ENCODE measurements at places on chromosomes 2 and 18.

GRCh38 chr2:196725882-196726281, 73.6 kb downstream of the GTF3C3 start:
- no peak for DNase-seq

DNA sequence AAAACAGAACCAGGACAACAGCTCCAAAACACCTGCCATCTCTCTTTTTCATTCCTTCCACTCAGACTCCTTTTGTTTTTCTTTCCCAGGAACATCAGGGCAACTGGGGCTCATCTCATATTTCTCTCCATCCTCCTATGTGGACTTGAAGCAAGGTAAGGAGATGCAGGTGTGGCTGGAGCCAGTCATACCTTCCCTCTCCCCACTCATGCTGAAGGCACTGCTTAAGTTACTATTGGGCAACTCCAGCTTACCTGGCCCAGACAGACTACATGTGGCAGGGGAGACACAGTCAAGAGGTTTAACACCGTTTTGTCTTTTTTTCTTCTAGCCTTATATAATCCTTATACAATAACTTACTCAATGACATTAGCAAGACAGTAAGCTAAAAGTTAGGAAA, 38.4 kb downstream of the LAMA1 start:
- no peak for DNase-seq

GRCh38 chr2:73114273-73114867, 1.6 kb upstream of the RAB11FIP5 start:
- DNase-seq = no peak

GRCh38 chr2:119029297-119029696, 87.3 kb downstream of the MARCO start:
- DNase-seq = no peak

GRCh38 chr2:226114436-226114835, 685.2 kb downstream of the IRS1 start:
- DNase-seq = no peak

GRCh38 chr2:147204102-147204501, 640.7 kb upstream of the ACVR2A start:
- DNase-seq = no peak

- no peak for DNase-seq
Measured at GRCh38 chr2:25483607-25484266, 142.0 kb upstream of the DNMT3A start.

DNA sequence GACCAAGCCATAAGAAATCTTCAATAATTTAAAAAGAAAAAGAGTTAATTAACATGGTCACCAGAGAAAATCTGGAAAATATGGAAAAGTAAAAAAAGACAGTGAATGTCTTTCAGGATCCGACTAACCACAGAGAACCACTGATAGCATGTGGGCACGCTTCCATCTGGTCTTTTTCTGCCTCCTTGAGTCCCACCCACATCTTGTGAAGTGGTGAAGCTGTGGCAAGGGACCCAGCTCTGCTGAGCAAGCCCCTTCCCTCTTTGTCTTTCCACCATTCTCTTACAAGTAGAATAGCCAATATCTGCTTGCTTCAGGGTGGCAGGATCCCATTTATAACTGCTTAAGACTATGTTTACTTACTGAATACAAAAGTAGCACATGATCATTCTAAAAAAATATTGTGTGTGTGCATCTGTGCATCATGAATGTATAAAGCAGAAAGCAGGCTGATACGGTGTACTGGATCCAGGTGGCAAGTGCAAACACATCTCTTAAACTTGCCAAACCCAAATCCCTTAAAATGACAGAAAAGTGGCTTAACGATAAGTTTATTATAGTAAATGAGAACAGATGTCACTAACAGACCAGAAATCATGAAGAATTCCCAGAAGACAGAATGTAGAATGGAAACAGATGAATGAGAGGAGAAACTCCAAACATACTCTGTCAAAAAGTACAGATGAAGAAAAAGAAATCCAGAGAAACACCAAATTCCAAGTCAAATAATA, 52.3 kb downstream of the FOXI3 start:
- DNase-seq = no peak

DNA sequence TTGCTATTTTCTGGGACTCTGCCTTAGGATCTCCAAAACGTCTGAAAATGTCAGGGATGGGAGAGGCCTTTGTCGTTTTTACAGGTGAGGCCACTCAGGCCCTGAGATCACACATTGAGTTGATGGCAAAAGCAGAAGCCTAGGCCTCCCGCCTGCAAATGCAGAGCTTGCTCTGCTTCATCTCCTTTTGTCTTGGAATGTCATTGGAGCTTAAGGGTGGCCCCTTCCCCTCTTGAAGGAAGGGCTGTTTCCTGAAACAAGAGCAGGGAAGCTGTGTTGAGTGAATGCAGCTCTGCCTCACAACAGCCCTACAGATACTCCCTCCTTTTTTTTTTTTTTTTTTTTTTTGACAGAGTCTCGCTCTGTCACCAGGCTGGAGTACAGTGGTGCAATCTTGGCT, 123.5 kb downstream of the GLI2 start:
- DNase-seq = peak; percentile 78

GRCh38 chr2:84815146-84815545, 65.7 kb downstream of the TRABD2A start:
- DNase-seq = no peak

- no peak for DNase-seq
Measured at GRCh38 chr18:7417727-7418126, 149.4 kb upstream of the PTPRM start.

- no peak for DNase-seq
Measured at GRCh38 chr2:200677721-200678532, 92.1 kb downstream of the AOX1 start.

GRCh38 chr18:7259475-7259874, 28.6 kb downstream of the LRRC30 start:
- no peak for DNase-seq

GRCh38 chr2:158975271-158975921, 7.0 kb downstream of the TANC1 start:
- DNase-seq = no peak

- peak; percentile 67 for DNase-seq
Measured at GRCh38 chr2:75311993-75312392, 112.7 kb upstream of the TACR1 start.

DNA sequence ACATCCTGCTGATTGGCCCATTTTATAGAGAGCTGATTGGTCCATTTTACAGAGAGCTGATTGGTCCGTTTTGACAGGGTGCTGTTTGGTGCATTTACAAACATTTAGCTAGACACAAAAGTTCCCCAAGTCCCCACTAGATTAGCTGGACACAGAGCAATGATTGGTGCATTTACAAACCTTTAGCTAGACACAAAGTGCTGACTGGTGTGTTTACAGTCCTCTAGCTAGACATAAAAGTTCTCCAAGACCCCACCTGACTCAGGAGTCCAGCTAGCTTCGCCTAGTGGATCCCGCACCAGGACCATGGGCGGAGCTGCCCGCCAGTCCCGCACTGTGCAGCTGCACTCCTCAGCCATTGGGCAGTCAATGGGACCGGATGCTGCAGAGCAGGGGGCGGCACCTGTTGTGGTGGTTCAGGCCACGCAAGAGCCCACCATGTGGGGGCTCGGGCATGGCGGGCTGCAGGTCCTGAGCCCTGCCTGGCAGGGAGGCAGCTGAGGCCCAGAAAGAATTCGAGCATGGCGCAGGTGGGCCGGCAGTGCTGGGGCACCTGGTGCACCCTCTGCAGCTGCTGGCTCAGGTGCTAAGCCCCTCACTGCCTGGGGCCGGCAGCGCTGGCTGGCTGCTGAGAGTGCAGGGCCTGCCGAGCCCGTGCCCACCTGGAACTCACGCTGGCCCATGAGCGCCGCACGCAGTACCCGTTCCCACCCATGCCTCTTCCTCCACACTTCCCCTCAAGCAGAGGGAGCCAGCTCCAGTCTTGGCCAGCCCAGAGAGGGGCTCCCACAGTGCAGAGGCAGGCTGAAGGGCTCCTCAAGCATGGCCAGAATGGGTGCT, 713.2 kb upstream of the GYPC start:
- DNase-seq = no peak

DNA sequence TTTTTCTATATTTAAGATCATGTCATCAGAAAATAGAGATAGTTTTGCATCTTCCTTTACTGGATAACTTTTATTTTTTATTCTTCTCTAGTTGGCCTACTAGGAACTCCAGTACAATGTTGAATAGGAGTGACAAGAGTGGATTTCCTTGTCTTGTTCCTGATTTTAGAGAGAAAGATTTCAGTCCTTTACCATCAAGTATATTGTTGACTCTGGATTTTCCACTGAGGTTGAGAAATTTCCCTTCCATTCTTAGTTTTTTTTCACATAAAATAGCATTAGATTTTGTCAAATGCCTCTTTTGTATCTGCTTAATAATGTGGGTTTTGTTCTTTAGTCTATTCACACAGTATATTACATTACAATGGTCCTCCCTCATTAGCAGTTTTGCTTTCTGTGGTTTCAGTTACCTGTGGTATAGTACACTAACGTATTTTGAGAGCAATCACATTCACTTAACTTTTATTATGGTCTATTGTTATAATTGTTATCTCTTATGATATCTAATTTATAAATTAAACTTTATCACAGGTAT, 105.5 kb downstream of the THADA start:
- DNase-seq = no peak

DNA sequence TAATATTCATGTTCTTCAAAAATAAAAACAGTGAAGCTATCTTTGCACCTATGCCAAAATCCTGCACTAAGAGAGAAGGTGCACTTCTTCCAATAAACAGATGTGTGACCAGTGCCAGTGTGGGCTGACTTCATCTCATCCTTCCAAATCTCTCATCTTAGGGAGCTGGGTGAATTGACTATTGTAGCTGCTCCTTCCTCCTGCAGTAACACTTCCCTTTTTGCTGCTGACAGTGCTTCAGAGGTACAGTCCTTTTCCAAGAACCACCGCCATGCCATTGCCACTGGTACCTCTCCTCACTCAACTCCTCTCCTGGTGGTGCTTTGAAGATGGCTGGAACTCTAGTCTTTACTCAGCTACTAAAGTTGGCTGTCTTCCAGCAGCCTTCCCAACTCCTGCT, 42.1 kb upstream of the ARHGAP25 start:
- DNase-seq = no peak

- no peak for DNase-seq
Measured at GRCh38 chr2:120189189-120189588, 34.0 kb downstream of the TMEM185B start.

DNA sequence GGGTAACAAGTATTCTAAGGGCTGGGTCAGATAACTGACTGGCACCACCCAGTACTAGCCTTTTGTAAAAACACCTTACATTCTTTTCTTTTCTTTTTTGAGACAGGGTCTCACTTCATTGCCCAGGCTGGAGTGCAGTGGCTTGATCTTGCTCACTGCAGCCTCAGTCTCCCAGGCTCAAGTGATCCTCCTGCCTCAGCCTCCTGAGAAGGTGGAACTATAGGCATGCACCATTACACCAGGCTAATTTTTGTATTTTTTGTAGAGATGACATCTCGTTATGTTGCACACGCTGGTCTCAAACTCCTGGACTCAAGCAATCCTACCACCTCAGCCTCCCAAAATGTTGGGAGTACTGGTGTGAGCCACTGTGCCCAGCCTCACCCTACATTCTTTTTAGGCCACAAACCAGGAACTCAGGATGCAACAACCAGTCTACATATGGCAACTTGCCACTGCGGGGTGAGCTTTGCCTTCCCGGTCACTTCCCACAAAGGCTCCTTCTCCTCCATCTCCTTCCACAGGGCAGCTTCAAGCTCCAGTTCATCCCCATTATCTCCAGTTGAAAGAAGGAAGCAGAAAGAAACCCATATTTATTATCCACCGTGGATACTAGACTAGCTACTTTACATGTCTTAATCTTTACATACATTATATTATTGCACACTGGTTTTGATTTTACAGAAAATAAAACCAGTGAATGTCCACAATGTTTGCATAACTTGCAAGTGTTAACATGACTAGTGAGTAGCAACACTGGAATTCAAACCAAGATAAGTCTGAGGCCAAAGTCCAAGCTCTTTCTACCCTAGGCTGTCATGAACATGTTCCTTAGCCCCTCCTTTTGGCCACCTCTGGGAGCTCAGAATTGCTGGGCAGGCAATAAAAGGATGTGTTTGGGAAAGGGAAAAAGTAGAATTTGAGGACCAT, 23.7 kb upstream of the AP1S3 start:
- DNase-seq = no peak

GRCh38 chr2:68253219-68254068, 1.1 kb upstream of the PPP3R1 start:
- no peak for DNase-seq

GRCh38 chr2:150034665-150035064, 447.1 kb upstream of the MMADHC start:
- DNase-seq = no peak

DNA sequence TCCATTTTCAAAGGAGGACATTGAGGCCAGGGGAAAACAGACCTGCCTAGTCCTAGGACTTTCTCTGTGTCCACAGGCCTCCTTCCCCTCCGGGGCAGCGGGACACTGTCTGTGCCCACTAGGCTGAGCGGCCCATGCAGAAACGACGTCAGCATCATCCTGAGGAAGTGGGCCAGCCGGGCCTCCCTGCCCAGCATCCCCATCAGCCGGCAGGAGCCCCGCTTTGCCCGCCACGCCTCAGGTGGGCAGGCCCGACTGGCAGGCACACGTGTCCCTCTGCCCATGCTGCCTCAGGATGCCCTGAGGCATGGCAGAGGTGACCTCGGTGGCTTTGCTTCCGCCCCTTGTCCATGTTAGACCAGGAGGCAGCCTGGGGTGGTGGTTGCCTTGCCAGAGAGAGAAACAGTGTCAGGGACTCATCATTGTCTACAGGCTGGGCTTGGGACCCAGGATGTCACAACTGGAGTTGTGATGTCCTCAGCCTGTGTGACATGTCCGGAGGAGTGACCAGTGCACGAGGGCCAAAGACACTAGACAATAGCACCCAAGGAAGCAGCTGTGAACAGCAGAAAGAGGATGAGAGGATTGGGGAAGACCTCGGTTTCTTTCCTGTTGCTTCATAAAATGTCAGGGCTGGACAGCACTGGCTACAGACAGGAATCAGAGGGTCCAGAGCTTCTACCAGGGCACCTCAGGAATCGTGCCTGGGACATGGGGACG, 36.8 kb downstream of the TOGARAM2 start:
- no peak for DNase-seq

GRCh38 chr18:76380127-76380729, 114.8 kb downstream of the ZNF516 start:
- DNase-seq = no peak
